Stimulated activated CD4-positive, alpha-beta T cell treated with anti-CD3 and anti-CD28 coated beads, TNF-alpha, amount 100 ng/mL, for 1 hour (primary cell): ENCODE measurements at places on chromosomes 12 and 14.
A peak's percentile ranks its signal among the peaks of the same experiment; 100 is the strongest.

DNA sequence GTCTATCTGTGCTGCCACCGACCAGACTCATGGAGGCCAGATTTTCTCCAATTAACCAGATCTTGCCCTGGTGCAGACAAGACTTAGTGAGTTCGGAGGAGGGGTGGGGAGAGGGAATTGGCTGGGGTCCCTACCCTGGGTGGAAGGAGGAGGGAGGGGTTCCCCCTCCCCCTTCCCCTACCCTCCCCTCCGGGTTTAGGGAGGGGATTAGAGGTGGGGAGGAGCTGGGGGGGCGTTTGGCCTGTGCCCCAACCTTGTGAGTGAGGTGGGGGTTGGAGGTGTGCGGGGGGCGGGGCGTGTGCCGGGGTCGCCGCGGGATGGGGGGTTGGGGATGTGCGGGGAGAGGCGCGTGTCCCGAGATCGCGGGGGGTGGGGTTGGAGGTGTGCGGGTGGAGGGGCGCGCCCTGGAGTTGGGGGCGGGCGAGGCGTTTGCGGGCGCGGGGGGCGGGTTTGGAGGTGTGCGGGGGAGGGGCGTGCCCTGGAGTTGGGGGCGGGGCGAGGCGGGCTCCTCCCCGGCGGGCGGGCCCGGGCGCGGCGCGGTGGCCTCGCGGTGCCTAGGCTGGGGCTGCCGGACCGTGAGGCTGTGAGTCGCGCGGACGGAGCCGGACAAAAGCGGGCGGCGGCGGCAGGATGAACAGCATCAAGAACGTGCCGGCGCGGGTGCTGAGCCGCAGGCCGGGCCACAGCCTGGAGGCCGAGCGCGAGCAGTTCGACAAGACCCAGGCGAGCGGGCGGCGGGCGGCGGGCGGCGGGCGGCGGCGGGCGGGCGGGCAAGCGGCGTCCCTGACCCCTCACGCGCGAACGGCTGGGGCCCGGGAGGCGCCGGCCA is at the start of gene HIP1R:
Gene HIP1R (plus strand): TSS at position 537 of the 829 bp plus-strand sequence. CDS start 94 bp downstream, at position 631.
- no peak for DNase-seq

DNA sequence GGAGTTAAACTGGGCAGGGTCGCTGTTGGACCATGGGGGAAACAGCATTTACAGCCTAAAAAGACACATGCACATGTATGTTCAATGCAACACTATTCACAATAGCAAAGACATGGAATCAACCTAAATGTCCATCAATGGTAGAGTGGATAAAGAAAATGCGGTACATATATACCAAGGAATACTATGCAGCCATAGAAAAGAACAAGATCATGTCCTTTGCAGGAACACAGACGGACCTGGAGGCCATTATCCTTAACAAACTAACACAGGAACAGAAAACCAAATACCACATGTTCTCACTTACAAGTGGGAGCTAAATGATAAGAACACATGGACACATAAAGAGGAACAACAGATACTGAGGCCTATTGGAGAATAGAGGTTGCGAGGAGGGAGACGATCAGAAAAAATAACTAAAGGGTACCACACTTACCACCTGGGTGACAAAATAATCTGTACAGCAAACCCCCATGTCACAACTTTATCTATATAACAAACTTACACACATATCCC is 25.0 kb upstream of the SRP54 start:
- no peak for DNase-seq

DNA sequence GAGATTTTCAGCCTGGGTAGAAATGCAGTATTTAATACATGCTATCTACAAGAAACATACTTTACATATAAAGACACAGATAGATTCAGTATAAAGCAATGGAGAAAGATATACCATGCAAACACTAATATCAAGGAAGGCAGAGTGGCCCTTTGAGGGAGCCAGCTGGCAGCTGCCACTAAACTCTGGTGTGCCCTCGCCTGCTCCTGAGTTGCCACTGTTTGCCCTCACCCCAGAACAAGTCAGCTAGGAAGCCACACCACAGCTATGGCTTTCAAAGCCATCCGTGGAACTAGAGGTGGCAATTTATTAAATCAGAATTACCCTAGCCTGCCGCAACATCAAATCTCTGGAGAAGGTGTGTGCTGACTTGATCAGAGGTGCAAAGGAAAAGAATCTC is 18.3 kb downstream of the PXN start:
- no peak for DNase-seq

- DNase-seq = no peak
These were observed 97.8 kb upstream of the FERMT2 start for GRCh38 chr14:53048631-53049030.

DNA sequence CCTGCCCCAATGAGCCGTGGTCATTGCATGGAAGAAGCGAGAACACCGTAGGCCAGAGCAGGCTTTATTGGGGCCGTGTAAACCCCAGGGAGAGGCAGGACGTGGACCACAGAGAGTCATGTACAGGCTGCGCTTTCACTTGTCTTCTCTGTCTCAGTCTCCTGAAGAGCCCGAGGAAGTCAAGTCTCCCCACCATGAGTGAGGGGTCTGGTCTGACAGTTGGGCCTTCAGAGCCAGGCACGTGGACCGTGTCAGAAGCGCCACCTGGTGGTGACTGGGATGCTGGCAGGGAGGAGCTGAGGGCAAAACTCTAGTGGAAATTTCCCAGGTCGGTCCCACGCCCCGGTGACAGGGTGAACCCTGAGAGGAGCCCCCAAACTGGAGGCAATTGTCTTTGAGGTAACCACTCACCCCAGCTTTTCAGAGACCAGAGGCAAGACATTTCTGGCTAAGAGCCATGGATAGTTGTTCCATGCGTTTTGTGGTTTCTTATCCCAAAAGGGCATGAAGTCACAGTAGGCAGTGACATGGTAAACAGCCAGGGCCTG is 17.4 kb downstream of the RPS6KL1 start:
- peak; percentile 62 for DNase-seq
